ENCODE measurements at places on chromosomes 5 and 9.

- peak; percentile 46 for DNase-seq
Measured at GRCh38 chr9:88694625-88695024, 159.6 kb downstream of the NXNL2 start.

DNA sequence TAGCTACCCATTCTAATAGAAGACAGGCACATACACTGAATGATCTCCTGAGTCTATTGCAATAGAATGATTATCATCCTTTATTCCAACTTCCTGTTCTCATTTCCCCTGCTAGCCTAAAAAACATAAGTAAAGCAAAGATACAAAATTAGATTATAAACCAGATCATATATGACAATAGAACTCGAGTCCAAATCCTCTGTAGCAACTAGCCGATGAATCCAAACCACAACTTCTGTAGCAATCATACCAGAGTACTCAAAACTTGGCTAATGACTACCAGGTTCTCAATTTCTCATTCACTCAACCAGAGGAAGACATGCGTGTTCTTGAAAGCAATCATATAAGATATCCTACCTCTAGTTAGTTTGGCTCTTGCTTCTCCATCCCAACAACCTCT lies 622.1 kb downstream of the PSAT1 start:
- DNase-seq: no peak

GRCh38 chr5:156135531-156135930 lies 191.4 kb upstream of the SGCD start:
- DNase-seq: no peak

- DNase-seq: no peak
Measured at GRCh38 chr5:133319905-133320520, 268.2 kb downstream of the HSPA4 start.

Measured in AG08396 (cell line).